GM23248 (cell line): ENCODE measurements at places on chromosomes 3 and 15.

GRCh38 chr3:123089611-123090331, 22.9 kb downstream of the PDIA5 start:
- DNase-seq: peak; percentile 55

DNA sequence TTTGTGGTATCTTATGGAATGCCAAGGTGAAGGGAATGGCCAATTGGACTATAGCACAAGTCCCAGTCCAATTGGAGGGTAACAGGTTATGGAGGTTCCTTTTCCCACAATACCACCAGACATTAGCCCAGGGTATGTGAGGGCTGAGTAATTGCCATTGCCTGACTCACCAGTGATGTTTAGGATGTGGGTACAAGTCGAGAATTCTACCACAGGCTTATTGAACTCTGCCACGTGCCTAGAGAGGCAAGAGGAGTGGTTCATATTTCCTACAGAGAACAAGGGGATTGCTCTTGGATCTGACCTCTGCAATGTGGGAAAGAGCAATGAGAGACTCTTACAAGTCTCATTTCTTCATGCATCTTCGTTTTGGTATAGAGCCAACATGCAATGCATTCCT, 85.0 kb upstream of the XCR1 start:
- no peak for DNase-seq

DNA sequence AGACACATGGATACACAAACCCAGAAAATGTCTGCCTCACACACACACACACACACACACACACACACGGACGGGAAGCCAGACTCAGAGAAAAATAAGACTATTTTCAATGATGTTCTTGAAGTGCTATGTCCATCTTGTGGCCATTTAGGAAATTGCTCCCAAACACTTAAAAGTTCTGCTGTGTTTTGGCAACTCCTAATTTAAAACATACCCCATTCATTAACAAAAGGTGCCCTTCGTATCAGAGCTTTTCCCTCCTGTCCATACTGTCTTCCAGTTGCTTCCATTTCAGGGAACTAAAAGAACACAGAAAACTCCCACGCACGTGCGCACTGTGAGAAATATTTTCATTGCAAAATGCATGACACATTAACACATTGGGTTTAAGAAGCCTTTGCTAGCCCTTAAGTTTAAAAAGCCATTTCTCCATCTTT, 44.6 kb downstream of the SLC12A1 start:
- peak; percentile 73 for DNase-seq

DNA sequence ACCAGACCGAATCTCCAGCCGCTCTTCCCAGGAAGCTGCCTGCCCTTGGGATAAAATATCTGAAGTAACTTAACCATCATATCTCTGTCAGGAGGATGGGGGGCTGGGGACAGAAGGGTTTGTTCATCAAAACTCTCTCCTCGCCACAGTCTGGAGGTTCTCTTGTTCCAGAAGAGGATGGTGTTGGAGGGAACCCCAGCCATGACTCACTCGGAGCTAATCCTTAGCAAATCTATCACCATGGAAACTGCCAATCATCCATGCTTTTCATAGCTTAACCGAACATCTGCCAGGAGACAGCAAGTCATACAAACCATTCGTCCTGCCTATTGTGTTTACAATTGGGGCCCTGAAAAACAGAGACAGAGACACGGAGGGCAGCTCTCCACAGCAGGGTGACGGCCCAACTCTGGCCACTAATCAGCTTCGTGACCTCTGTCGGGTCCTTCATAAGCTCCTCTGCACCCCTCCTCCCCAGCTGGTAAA, 73.8 kb upstream of the HEG1 start:
- peak; percentile 99 for DNase-seq
